ENCODE measurements at places on chromosomes 13 and 19.

GRCh38 chr13:30791354-30792001, 56.1 kb downstream of the ALOX5AP start:
- peak; percentile 79 for DNase-seq

- DNase-seq, result peak; percentile 97
Observed at GRCh38 chr13:29654843-29655547, 59.5 kb upstream of the SLC7A1 start.

DNA sequence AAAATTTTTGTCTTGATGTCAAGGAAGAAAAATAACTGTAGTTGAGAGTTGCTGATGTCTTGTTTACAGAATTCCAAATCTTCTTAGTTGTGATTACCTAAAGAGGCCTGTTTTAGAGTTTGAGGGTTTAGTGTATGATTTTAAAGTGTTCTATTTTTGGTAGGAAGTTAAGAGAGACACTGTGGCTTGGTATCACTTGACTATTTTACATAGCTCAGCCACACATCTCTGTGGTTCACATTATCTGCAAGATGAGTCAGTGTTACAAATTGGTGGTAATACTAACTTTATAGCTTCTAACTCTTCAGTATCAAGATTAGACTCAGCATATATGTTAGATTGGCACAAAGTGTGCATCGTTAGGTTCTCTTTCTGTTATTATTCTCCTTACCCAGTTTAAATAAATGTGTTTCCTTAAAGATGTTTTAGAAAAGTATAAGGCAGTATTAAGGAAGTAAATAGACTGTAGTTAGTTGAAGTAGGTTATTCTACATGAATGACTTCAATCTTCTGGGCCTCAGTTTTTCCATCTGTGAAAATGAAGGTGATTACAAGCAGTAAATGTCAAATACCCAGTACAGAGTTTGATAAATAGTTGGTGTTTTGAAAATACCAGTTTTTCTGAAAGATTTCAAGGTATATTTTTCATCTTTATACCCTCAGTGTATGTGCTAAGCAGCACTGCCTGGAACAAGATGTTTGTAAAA, 33.4 kb downstream of the COG6 start:
- peak; percentile 35 for DNase-seq

DNA sequence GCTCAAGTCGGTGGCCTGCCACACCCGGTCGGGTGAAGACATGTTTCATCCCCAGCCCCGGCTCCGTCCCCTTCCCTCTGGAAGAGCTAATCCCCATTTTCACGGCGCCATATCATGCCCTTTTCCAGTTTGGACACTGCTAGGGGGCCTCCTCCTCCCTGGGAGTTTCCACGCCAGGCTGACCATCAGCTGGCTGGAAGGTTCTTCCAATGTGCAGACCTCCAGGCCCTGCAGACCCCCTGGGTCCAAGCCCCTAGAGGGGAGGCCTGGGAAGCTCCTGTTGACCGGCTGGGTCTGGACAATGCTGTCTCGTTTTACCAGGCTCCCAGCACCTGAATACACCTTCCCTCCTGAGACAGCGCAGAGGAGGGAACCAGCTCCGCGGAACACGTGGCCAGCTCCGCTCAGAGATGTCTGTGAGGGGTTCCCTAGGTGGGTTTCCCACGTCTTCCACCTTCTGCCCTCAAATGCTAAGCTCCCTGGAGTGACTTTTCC, 44.7 kb upstream of the RANBP3 start:
- DNase-seq, result no peak

- DNase-seq, result peak; percentile 53
Observed at GRCh38 chr19:18543814-18544475, 572 bp upstream of the FKBP8 start.

- no peak for DNase-seq
Observed at GRCh38 chr19:45834970-45835369, 19.9 kb upstream of the RSPH6A start.

DNA sequence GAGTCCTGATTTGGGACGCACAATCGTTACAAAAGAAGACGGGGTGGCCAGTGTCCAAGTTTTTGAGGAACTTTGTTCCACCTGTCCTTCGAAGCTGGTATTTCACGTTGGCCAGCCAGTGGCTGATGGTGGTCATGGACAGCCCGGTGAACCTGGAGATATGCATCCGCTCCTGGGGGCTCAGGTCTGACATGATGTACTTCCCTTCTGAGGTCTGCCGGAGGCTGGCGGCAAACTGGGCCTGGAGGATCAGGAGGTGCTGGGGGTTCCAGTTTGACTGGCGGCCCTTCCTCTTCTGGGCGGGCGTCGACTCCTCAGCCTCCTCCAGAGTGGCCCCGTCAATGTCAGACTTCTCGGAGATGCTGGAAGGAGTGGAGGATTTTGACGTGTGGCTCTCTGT, 72.4 kb downstream of the TSHZ3 start:
- no peak for DNase-seq

GRCh38 chr13:33855371-33855895, 37.5 kb downstream of the RFC3 start:
- DNase-seq, result no peak

DNA sequence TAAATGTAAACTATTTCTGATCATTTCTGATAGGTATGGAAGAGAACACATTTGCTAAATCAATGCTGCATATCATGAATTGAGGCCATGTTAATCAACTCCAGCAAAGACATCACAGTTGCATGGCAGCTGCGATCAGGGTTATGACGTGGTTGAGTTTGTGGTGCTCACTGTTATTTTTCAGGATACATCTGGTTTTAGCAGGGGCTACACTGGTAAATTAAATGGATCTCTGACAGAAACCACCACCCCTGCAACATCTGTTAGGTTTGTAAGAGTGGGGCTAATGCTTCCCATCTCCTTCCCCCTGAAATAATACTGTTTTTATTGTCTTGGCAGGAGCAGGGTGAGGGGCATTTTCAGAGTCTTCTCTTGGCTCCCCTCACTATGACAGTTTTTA, 444.4 kb upstream of the ZNF507 start:
- no peak for DNase-seq

DNA sequence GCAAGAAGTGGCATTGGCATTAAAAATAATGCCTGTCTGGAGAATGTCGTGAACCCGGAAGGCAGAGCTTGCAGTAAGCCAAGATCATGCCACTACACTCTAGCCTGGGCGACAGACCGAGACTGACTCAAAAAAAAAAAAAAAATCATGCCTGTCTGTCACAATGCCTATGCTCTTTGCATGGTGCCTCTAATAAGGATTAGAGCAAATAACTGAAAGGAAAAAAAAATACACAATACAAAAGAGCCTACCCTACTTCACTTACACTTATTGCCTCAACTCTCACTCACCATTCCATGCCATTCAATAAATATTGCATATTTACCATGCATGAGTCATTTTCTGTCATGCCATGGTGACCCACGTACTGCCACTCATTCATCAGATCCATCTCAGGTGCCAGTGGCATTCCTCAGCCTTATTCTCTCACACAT, 49.1 kb downstream of the TBC1D4 start:
- no peak for DNase-seq

- no peak for DNase-seq
Observed at GRCh38 chr13:110529522-110530311, 31.8 kb downstream of the RAB20 start.

- DNase-seq, result no peak
Observed at GRCh38 chr13:79904581-79904980, 423.6 kb downstream of the NDFIP2 start.

GRCh38 chr13:48977286-48977625, 1.5 kb downstream of the FNDC3A start:
- DNase-seq, result no peak

DNA sequence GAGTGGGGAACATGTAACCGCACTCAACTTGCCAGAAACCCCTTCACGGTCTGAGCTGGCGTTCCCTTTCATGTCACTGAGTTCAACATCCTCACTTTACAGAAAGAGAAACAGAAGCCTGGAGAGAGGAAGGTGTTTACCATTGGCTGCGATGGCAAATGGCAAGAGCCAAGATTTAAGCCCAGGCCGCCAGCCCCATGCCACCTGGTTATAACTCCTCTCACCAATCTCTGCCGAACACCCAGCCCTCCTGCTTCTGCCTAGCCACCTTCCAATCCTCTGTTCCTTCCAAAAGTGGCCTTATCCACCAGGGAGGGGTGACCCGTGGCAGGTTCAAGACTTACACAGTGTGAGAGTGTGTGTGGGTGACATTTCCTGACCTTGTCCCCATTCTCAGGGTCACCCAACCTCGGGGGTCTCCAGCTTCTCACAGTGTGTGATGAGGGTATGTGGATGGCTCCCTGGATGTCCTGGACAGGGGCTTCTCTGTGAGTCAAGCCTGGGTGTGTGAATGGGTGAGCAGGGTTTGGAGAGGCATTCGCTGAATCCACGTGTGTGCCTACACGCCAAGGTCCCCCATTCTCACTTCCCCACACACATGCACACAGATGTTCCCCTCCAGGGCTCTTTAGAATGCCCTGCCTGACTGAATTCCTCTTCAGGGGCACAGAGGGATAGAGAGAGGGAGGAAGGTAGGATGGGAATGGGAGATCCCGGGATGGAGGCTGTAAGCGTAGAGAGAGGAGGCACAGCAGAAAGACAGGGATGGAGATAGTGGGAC, 1.2 kb downstream of the CADM4 start:
- DNase-seq, result no peak

DNA sequence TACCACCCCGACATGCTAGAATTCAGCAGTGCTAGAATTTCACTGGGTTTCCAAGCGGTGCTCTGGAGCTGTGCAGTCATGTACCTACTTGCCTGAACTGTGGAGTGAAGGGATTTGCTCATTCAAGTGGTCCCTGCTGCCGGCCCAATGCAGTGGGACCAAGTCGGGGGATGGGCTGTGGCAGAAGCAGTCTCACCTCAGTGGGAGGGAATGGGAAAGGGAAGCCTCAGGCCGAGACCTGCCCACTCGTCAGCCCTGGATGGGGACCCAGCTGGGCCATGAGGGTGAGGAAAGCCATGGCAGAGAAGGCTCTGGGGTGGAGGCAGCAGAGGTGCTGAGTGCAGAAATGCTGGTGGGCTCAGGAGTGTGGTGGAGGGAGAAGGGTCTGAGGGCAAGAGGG, 14.9 kb downstream of the KLHL26 start:
- no peak for DNase-seq

DNA sequence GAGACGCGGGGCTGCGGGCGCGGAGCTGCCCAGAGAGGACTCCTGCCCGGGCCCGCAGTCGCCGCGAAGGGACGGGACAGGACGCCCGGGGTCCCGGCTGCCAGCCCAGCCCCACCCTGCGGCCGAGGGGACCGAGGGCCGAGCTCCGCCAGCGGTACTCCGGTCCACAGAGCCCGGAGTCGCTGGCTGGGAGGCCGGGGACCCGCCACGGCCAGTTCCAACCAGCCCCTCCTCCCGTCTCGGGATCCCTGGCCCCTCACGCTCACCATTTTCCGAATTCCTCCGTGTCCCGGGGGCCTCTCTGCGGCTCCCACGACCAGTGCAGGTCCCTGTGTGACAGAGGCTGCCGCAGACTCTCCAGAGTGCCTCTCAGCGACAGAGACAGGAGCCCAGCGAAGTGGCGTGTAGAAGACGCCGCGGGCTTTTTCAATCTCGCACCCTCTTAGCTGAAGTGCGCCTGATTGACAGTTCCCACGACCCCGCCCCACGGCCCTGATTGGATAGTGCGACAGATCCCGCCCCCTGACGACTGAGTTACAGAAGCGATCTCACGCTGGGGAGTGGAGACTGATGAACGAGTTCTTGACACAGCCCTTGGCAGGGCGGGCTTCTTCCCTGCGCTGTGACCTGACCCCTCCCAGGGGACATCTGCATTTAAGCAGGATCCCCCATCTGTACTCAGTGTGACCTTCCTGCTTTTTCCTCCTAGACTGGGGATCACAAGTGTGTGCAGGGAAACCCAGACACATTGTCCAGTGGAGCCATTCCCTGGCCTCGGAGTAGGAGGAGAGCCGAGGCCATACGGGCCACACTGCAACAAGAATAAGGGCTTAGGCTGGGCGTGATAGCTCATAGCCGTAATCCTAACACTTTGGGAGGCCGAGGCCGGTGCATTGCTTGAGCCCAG, 44.0 kb downstream of the ZNF823 start:
- DNase-seq, result peak; percentile 90

GRCh38 chr13:46804391-46804815, 7.4 kb upstream of the ESD start:
- DNase-seq, result peak; percentile 97

GRCh38 chr13:88752041-88752440, 1080.9 kb downstream of the SLITRK5 start:
- no peak for DNase-seq

- no peak for DNase-seq
Observed at GRCh38 chr19:15551293-15552004, 43.1 kb downstream of the CYP4F22 start.

- no peak for DNase-seq
Observed at GRCh38 chr19:49977881-49978280, 16.9 kb upstream of the SIGLEC11 start.

- DNase-seq, result no peak
Observed at GRCh38 chr19:13299838-13300237, 149.6 kb downstream of the IER2 start.

DNA sequence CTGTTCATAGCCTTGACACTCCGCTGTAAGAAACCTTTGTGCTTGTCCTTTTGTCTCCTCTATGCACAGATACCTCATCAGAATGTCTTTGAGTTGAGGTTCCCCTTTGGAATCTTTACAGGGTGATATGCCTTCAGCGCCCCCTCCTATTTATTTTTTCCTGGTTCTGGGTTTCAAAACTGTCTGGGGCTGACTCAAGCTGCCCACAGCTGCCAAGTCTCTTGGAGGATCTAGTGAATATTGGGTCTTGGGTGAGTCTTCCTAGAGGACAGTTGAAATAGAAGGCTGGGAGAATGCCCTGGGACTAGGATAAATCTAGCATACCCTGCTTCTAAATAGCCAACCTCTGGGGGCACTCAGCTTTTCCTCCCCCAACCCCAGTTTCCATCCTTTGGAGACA, 930 bp downstream of the ZNF136 start:
- DNase-seq, result no peak

DNA sequence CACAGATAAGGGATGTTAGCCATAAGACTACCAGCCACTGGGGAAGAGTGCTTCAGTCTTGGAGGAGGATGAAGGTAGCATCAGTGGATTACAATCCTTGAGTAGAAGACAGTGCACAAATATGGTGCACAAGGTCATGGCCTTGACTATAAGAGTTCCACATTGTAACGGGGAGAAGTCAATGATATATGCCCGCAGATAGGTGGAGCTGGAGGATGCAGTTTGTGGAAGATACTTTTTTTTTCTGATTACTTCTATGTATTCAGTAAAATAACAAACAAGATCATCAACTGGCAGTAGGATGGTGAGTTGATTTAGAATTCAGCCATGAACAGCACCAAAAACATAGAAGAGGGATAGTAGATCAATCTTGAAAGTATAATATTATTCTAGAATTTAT, 926.8 kb upstream of the MIR17HG start:
- DNase-seq, result no peak
